ENCODE measurements at places on chromosomes 12 and 14. TPM values are rescaled to one million over a fixed set of nuclear protein-coding genes. Genes with fewer than 3 reads are reported as not detected.

FRS2 gene
- 54.1 TPM for total RNA-seq

GALNT8 gene
- 46.5 TPM for total RNA-seq

MSI1 gene
- 8.9 TPM for total RNA-seq

RNASE2 gene
- total RNA-seq: 0.49 TPM

DAO gene
- total RNA-seq: not detected

E2F7 gene
- 1.5 TPM for total RNA-seq

OR6C2 gene
- total RNA-seq: not detected

ANKRD13A gene
- total RNA-seq: 23.1 TPM

BBOF1 gene
- total RNA-seq: 6.6 TPM

GZMH gene
- total RNA-seq: not detected

PRH2 gene
- not detected for total RNA-seq

CD4 gene
- total RNA-seq: 2.2 TPM

CNTN1 gene
- total RNA-seq: 376 TPM

KRT6B gene
- total RNA-seq: 0.25 TPM

WNT5B gene
- total RNA-seq: 15.0 TPM

MYF5 gene
- total RNA-seq: not detected

HOXC6 gene
- not detected for total RNA-seq

RAD9B gene
- total RNA-seq: 0.74 TPM

IGFBP6 gene
- 6.4 TPM for total RNA-seq

DDX54 gene
- total RNA-seq: 12.5 TPM

TAS2R13 gene
- total RNA-seq: 5.2 TPM

CIROP gene
- not detected for total RNA-seq

JAG2 gene
- total RNA-seq: 27.8 TPM

PXMP2 gene
- total RNA-seq: 21.9 TPM

PDZRN4 gene
- 41.1 TPM for total RNA-seq

FBLN5 gene
- 3.2 TPM for total RNA-seq

PSMB5 gene
- 158 TPM for total RNA-seq

KLRC2 gene
- total RNA-seq: 1.5 TPM

SLCO1B3 gene
- total RNA-seq: not detected

SYNDIG1L gene
- total RNA-seq: 0.98 TPM

GUCY2C gene
- total RNA-seq: under 0.01 TPM

MVK gene
- 9.3 TPM for total RNA-seq

OTX2 gene
- total RNA-seq: 0.25 TPM
